ENCODE measurements at places on chromosomes 1 and 21.

DNA sequence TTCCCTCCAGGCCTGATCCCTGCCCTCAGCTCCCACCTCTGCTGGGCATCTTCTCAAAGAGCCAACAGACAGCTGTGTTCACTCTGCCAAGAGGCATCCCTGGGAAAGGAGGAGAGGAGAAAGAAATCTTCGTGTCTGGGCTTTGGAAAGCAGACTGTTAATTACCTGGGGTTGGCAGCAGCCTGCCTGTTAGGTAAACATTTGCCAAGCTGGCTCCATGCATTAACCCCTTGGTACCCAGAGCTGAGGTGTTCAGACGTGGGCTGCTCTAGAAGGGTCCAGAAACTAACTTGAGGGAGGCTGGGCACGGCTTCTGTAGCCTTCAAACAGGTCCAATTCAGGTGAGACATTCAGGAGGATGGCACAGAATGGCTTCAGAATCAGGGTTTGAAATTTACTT lies 8.7 kb upstream of the EXTL1 start:
- no peak for DNase-seq

DNA sequence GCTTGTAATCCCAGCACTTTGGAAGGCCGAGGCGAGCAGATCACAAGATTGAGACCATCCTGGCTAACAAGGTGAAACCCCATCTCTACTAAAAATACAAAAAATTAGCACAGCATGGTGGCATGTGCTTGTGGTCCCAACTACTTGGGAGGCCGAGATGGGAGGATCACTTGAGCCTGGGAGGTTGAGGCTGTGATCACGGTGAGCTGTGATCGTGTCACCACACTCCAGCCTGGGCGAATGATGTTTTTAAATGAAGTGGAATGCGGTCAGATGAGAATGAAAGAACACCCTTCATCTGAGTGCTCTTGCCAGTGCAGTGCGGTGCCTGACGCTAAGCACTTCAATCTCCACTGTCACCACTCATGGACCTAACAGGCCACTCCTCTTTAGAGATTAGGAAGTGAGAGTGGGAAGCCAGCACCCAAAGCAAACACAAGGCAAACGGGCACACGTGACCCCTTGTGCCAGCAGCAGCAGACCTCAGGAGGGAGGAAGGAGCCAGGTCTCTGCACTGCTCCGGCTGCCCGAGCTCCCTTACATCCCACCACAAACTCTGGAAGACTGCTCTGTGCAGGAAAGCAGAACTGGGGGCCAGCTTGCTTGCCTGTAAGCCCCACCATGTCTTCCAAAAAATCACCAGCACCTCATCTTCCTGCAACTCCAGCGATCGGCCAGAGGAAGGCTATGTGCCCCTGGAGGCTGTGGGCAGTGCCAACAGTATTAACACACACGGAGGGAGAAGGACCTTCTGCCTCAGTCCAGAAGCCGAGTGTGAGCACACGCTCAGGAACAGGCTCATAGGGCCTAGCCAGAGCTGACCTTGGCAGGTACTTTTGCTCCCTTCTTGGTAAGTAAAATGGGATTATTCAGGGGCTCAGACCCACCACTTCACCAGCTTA lies 9.7 kb downstream of the CTNNBIP1 start:
- DNase-seq, result no peak

GRCh38 chr1:157019457-157019856 lies 26.1 kb downstream of the ARHGEF11 start:
- DNase-seq, result no peak

- no peak for DNase-seq
Observed at GRCh38 chr1:231485029-231485784, 43.3 kb upstream of the TSNAX start.

DNA sequence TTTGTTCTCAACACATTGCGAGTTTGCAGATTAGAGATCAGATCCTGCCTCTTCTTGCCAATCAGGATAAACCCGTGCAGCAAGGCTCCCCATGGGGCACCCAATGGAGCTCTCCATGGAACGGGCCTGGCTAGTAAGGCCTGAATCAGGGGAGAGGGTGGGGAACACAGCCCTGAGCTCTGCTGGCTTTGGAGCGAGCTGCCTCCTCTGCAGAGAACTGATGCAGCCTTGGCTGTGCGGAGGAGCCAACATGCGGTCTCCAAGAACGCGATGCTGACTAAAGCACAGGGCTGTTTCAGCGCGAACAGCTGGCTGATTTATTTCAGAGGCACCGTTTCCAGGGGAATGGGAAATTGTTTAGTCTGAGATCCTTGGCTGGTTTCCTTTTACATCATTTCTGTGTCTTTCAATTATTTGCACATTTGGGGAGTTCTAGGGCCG lies 139.7 kb downstream of the TSEN15 start:
- DNase-seq, result no peak

DNA sequence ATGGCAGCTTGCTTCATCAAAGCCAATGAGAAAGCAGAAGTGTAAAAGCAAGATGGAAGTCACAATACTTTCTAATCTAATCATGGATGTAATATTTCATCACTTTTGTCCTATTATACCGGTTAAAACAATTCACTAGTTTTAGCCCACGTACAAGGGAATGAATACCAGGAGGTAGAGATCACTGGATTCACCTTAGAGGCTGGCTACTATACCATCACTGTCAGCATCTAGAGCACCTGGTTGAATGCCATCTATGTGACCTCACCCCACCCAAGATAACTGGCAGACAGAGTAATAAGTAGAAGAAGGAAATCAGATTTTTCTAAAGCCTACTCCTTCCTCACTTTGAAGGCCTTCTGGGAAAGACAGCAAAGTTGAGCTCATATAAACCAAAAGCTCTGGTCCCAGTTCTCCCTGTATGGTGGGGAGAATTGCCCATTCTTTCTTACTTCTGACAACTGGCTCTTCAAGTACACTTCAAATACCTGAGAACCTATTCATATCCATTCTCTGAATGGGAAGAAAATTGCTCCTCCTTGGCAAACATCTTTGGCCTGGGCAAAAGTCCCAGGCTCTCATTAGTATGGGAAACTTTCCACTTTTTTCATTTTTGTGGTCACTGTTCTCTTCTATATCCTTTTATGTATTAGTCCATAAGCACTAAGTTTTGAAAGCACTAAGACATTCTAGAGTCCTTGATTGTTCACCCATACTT lies 24.8 kb downstream of the HSD3B1 start:
- DNase-seq, result no peak

- DNase-seq, result no peak
Observed at GRCh38 chr21:34733852-34734251, 65.1 kb downstream of the CLIC6 start.

DNA sequence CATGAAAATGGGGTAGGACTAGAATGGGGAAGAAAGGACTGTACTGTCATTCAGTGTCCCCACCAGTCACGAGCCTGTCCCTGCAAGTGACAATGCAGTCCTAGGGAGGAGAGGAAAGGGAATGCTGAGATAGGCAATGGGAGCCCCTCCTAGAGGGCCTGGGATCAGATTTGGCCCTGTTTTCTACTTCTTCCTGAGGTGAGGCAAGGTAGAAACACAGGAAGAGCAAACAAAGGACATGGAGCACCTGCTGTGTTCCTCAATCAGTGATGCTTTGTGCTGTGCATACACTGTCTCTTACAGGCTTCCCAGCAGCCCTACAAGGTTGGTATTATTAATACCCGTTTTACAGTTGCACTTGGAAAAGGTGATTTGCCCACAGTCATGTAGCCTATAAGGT lies 6.1 kb downstream of the FABP3 start:
- DNase-seq, result no peak

GRCh38 chr1:10714337-10715114 lies 81.9 kb downstream of the CASZ1 start:
- no peak for DNase-seq
